Type B pancreatic cell (in vitro differentiated cells): ENCODE measurements at places on chromosomes 16 and 17.
A peak's percentile ranks its signal among the peaks of the same experiment; 100 is the strongest.

- H3K4me3 ChIP-seq, result no peak overlapping the region
- H3K27ac ChIP-seq, result no peak overlapping the region
- no peaks in the 10 kb centered on the region for H3K4me1 ChIP-seq
- no peak for DNase-seq
- H3K36me3 ChIP-seq, result peaks cover 43% of the 10 kb centered on the region
These were observed 21.0 kb upstream of the FLCN start for GRCh38 chr17:17258011-17258410.

DNA sequence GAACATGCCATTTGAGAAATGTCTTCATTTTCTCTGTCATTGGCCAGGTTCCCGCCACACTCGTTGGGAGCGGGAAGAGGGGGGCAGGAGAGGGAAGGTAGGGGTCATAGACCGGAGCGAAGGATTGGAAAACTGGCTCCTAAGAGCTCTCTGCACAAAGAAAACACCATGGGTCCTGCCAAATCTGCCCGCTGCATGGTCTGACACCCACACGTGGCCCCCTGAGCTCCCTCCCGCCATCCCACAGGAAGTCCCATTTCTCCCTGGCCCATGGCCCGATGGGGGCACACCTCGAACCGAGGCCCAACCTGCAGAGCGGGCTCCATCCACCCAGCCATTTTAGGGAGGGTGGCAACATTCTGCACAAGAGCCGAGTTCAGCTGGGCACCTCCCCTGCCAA lies 159.6 kb downstream of the SALL1 start:
- H3K4me1 ChIP-seq, result peaks cover 4% of the 10 kb centered on the region
- no peak overlapping the region for H3K4me3 ChIP-seq
- H3K36me3 ChIP-seq, result no peaks in the 10 kb centered on the region
- H3K27ac ChIP-seq, result no peak overlapping the region
- DNase-seq, result no peak

DNA sequence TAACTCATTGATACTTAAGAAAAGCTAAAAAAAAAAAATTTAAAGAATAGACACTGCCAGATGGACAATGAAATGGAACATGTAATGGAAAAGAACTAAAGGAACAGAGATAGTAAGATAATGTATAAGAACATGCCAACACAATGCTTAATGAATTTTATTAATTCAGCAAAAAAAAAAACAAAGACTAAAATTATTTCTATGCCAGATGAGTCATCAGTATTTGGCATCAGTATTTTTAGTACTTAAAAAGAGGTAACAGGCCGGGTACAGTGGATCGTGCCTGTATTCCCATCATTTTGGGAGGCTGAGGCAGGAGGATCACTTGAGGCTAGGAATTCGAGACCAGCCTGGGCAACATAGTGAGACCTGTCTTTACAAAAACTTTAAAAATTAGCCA lies 168.5 kb downstream of the CYB561 start:
- no peak overlapping the region for H3K4me3 ChIP-seq
- DNase-seq, result no peak
- H3K27ac ChIP-seq, result no peak overlapping the region
- H3K36me3 ChIP-seq, result peaks cover 29% of the 10 kb centered on the region

DNA sequence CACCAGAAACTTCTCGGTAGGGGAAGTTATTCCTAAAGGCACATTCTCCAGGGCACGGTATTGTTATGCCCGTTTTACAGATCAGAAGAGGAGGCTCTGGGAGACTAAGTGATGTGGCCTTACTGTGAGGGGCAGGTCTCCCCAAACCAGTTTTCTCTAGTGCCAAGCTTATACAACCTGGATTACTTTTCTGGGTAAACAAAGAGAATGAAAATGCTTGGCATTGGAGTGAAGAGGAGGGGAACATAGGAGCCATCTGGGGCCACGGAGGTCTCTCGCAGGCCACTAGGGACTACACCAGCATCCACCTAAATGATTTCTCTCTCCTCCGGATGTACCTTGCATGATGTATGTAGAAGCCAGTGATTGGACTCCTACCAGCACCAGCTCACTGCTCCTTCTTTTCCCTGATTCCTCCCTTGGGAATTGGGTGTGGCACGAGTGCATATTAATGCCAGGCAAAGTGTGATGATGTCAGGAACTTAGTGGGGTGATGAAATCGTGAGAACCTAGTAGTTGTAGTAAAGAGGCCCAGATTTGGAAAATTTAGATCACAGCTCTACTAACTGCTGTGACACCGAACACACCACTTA lies 674 bp downstream of the TOM1L1 start:
- peaks cover 15% of the 10 kb centered on the region for H3K27me3 ChIP-seq
- peaks cover 16% of the 10 kb centered on the region for H3K4me1 ChIP-seq
- H3K27ac ChIP-seq, result peak overlapping the region; percentile 57
- H3K4me3 ChIP-seq, result peak overlapping the region; percentile 96

GRCh38 chr17:44915862-44916780 lies 821 bp upstream of the GFAP start:
- H3K4me1 ChIP-seq, result peaks cover under 1% of the 10 kb centered on the region
- no peak overlapping the region for H3K4me3 ChIP-seq
- H3K27me3 ChIP-seq, result peaks cover 50% of the 10 kb centered on the region
- peak overlapping the region; percentile 23 for H3K27ac ChIP-seq

GRCh38 chr16:67403976-67404555 lies 10.8 kb upstream of the TPPP3 start:
- H3K27ac ChIP-seq, result peak overlapping the region; percentile 98
- H3K36me3 ChIP-seq, result peaks cover 3% of the 10 kb centered on the region
- H3K4me3 ChIP-seq, result peak overlapping the region; percentile 65
- H3K4me1 ChIP-seq, result peaks cover 29% of the 10 kb centered on the region

DNA sequence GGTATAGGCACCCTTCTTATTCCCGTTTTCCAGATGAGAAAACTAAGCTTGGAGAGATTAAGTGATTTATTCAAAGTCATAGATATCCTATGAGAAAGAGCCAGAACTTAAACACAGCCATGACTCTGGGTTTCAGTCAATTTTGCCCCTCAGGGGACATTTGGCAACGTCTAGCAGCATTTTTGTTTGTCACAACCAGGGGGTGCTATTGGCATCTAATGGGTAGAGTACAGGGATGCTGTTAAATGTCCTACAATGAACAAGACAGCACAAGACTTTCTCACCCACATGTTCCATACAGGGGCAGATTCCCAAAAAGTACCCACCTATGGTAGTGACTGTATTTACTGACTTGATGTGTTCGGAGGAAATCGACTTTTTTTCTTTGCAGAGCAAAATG lies 4.8 kb upstream of the SHISA9 start:
- no peaks in the 10 kb centered on the region for H3K4me1 ChIP-seq
- H3K27me3 ChIP-seq, result peaks cover 60% of the 10 kb centered on the region
- no peak overlapping the region for H3K4me3 ChIP-seq
- no peaks in the 10 kb centered on the region for H3K36me3 ChIP-seq
- no peak for DNase-seq

DNA sequence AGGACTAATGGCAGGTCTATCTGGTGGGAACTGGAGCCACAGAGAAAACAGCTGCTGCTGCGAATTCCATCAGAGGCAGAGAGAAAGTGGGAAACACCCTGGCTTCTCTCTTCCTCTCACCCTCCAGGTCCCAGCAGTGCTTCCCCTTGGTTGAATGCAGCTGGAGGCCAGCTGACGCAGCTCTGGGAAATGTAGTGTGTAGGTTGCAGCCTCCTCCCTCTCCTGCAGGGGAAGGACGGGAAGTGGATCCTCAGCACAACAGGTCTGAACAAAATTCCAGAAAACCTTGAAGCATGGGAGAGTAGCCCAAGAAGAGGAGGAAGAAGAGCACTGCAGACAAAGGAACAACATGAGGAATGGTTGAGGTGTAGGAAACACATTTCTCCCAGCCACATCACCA lies 67.8 kb upstream of the MMP2 start:
- DNase-seq, result no peak
- H3K36me3 ChIP-seq, result no peaks in the 10 kb centered on the region
- no peak overlapping the region for H3K4me3 ChIP-seq
- H3K4me1 ChIP-seq, result no peaks in the 10 kb centered on the region
- H3K27ac ChIP-seq, result no peak overlapping the region
- peaks cover 60% of the 10 kb centered on the region for H3K27me3 ChIP-seq

DNA sequence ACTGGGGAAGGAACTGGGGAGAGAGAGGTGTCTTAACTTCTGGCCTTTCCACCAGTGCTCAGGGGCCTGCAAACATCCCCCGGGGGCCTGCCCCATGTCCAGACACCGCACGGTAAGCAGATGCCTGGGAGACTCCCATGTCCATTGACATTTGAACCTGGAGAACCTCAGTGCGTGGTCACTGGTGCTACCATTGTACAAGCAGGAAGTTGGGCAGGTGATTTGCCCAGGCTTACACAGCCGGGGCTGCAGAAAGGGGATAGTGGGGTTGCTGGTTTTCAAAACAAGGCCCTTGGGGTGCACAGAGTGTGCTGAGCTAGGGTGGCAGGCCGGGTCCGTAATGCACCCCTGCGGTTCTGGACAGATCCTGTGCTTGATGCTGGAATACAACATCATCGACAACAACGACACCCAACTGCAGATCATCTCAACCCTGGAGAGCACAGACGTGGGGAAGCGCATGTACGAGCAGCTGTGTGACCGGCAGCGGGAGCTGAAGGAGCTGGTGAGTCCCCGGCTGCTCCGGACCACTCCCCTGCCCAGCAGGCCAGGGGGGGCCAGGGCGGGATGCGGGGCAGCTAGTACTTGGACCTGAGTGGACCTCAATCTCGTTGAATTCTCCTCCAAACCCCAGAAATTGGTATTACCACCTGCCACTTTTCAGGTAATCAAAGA lies 77.7 kb upstream of the PLCG2 start:
- DNase-seq, result no peak
- H3K27me3 ChIP-seq, result no peaks in the 10 kb centered on the region
- H3K4me3 ChIP-seq, result no peak overlapping the region
- H3K36me3 ChIP-seq, result peaks cover 20% of the 10 kb centered on the region
- no peak overlapping the region for H3K27ac ChIP-seq

DNA sequence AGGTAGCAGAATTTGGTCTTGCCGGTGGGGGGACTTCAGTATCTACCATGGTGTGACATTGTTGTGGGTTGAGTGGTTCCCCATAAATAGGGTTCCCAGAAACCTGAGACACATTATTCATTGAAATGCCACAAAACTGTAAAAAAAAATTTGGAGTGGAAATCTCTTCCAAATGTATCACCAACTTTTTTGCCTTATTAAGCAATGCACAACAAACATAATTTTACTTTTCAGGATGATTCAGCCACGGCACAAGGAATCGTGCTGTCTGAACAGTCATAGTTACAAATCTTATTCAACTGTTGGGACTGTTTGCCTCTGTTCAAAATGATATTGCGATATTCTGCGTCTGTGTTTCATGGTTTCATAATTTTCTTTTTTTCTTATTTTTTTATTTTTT lies 181.2 kb downstream of the NTN1 start:
- no peak overlapping the region for H3K27ac ChIP-seq
- H3K4me3 ChIP-seq, result no peak overlapping the region
- H3K4me1 ChIP-seq, result peaks cover 27% of the 10 kb centered on the region
- H3K36me3 ChIP-seq, result no peaks in the 10 kb centered on the region
- H3K27me3 ChIP-seq, result peaks cover 47% of the 10 kb centered on the region
- DNase-seq, result no peak

DNA sequence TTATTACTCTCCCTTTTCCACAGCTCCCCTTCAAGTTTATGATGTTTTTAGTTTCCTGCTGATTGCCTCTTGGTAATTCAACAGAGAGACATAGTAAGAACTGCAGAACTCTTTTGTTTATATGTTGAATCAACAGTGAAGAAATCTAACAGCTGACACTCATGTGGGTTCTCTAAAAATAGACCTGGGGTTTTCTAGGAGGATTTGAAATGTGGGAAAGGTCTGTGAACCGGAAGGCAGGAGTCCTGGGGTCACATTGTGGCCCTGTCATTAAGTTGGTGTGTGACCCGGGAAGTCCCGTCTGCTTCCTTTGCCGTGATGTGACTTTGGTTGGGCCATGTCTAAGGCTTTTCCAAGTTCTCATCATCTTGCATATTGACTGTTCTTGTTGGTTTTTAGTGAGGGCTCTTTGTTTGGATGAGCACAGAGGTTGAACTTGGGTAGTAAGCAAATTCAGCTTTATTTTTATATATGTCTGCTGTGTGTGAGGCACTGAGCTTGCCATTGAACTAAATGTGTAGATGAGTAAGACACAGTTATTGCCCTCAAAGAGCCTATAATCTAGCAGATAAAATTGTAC lies 48.5 kb upstream of the HS3ST3A1 start:
- H3K4me1 ChIP-seq, result peaks cover 5% of the 10 kb centered on the region
- no peak for DNase-seq
- peaks cover 12% of the 10 kb centered on the region for H3K27me3 ChIP-seq
- no peaks in the 10 kb centered on the region for H3K36me3 ChIP-seq

GRCh38 chr16:27972500-27972899 lies 91.0 kb downstream of the GSG1L start:
- no peak for DNase-seq
- no peak overlapping the region for H3K27ac ChIP-seq
- H3K27me3 ChIP-seq, result peaks cover 12% of the 10 kb centered on the region
- H3K36me3 ChIP-seq, result no peaks in the 10 kb centered on the region

DNA sequence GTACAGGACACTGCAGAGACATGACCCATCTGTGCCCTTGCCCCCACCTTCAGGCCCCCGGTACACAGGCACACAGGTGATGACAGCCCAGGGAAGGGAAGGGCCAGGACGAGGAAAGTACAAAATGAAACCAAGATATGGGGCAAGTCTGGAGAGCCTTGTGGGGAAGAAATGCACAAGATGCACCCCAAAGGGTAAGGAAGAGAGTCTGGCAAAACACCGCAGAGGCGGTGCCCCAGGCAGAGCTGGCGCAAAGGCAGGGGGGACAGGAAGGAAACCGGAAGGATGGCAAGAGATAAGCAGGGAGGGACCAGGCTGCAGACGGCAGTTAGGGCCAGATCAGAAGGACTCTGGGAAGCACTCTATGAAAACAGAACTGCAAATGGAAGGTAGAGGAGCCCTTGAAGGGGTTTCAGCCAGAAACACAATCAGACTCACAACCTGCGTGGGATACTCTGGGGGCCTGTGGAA lies 81.4 kb downstream of the SLC39A11 start:
- no peak overlapping the region for H3K27ac ChIP-seq
- H3K27me3 ChIP-seq, result no peaks in the 10 kb centered on the region
- H3K4me3 ChIP-seq, result no peak overlapping the region
- H3K36me3 ChIP-seq, result no peaks in the 10 kb centered on the region

DNA sequence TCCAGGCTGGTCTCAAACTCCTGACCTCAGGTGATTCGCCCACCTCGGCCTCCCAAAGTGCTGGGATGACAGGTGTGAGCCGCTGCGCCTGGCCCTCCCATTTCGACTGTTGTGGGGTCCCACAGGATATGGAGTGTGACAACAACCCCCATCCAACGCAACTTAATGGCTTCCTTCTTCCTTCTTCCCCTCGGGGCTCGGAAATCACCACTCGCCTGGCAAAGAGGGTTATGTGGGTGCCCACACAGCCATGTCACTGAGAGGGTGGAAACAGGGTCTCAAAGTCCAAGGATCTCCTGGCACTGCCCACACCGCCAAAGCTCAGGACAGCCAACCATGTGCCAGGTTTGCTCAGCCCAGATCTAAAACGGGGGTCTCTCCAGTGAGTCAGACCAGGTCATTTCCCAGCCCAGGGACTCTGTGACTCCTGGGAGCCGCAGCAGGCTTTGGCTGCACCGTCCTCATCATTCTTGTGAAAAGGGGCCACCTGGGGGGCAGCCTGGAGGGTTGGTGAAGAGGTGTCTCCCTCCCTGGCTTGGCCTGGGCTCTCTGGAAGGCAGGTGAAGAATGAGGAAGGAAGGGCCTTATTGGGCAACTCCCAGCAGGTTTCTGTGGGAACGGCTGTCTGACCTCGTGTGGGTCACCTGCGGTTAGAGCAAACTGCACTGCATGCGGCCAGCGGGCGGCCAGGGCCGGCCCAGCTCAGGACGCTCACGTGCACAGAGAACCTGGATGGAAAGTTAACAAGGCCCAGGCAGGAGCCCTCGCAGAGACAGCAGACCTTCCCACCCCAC lies 25.3 kb upstream of the LITAF start:
- H3K27me3 ChIP-seq, result peaks cover 3% of the 10 kb centered on the region
- DNase-seq, result no peak
- H3K4me3 ChIP-seq, result no peak overlapping the region
- H3K36me3 ChIP-seq, result no peaks in the 10 kb centered on the region
